Stimulated activated CD4-positive, alpha-beta T cell treated with anti-CD3 and anti-CD28 coated beads, Interleukin-4, amount 100 ng/mL, for 1 hour (primary cell): ENCODE measurements at places on chromosomes 16 and 17.

DNA sequence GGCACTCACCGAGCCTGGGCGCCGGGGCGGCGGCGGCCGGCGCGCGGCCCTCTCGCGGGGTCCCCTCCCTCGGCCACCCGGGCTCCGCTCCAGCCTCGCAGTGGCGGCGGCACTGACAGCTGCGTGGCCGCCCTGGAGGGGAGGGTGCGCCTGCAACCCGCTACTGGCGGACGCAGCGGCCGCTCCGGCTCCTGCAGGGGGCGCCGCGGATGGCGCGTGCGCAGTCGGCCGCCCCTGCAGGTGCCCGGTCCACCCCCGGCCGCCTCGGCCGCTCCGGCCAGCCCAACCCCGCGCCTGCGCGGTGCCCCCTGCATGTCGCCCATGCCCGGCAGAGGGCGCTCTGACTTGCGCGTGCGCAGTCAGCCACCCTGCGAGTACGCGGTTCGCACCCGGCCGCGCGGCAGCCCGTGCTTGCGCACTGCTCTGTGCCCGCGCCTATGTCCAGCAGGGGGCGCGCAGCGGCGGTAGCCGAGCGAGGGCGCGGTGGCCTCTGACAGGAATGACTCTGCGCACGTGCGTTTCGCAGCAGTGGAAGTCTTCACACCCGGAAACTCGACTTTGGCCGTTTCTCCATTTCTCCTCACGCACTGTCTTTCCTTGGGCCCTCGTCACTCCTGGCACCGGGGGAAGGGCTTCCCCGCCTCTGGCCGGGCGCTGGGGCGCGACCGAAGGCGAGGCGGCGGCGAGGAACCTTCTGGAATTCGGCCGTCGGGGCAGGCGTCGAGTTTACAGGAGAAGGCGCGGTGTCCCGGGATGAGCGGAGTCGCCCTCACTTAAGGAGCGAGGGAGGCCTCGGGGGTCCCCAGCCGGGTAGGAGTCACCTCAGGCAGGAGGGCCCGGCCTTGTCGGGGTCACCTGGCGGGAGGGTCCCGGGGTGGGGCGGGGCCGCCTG lies at the start of gene ABCA3:
ABCA3 (minus strand) TSS at position 165 of the 892 bp plus-strand sequence. CDS start 14,262 bp downstream, outside the sequence.
- peak; percentile 95 for DNase-seq

DNA sequence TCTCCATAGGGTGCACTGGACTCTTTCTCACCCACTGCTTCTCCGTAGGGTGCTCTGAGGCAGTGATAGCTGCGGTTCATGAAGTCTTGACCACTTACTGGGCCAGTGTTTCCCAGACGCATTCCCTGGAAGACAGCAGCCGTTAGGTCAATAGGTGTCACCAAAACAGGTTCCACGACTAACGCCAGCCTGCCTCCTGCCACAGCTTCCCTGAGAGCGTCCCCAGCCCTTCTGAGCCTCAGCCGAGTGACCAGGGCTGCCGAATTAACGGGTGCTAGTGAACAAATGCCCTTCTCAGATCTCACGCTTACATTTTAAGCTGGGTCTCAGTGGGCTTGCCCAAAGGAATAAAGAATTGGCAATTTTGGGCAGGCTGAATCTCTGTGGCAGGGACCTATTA lies 188.7 kb upstream of the TNRC6C start:
- DNase-seq = no peak

GRCh38 chr17:13576661-13577526 lies 24.8 kb downstream of the HS3ST3A1 start:
- no peak for DNase-seq

DNA sequence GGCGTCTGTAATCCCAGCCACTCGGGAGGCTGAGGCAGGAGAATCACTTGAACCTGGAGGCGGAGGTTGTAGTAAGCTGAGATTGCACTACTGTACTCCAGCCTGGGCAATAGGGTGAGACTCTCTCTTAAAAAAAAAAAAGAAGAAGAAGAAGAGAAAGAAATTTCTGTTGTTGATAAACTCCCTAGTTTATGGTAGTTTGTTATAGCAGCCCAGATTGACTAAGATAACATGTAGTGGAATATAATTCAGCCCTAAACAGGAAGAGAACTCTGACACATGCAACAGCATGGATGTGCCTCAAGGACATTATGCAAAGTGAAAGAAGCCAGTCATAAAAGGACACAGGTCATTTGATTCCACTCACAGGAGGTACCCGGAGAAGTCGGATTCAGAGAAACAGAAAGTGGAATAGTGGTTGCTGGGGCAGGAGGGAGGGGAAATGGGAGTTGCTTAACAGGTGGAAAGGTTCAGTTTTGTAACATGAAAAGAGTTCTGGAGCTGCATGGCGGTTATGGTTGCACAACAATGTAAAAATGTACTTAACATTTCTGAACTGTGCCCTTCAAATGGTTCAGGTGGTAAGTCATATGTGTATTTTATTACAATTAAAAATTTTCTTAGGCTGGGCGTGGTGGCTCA lies 26.0 kb upstream of the PRM1 start:
- no peak for DNase-seq

DNA sequence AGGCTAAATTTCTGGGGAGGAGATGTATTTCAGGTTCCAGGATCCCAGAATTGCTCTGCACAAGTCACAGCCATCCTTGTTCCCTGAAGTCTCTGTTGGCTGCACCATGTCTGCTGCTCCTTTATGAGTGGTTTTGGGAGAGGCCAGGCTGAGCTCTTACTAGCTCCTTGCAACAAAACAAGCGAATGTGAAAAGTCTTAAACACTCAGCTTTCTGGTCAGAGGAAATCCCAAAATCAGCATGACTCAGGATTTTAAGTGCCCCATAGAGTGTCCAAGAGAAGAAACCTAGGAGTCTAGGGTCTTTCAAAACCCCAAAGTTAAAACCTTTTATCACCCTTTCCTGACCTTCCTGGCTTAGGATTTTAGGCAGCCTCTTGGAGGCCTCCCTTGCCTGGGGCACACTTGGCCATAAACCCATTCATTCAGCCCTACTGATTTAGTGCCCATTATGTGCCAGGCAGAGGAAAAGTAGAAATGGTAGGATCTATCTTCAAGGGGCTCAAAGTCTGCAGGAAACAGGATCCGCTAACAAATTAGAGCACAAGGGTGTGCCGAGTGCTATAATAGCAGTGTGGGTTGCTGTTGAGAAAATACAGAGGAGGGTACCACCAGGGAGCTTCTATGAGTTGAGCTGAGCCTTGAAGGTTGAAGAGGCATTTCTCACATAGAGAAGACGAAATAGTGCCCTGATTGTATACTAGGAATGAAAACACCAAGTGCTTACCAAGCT lies 36.9 kb downstream of the SOST start:
- no peak for DNase-seq

DNA sequence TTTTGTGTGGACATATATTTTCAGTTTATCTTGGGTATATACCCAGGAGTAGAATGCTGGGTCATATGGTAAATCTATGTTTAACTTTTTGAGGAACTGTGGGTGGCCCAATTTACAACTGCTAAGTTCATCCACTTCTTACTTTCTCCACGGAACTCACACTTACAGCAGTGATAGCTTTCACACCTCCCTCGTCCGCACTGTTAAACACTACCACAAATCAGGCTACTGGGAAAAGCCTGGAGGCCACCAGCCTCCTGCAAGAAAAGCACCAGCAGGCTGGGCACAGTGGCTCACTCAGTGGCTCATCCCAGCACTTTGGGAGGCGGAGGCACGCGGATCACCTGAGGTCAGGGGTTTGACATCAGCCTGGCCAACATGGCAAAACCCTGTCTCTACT lies 14.7 kb upstream of the ZG16 start:
- DNase-seq = no peak

DNA sequence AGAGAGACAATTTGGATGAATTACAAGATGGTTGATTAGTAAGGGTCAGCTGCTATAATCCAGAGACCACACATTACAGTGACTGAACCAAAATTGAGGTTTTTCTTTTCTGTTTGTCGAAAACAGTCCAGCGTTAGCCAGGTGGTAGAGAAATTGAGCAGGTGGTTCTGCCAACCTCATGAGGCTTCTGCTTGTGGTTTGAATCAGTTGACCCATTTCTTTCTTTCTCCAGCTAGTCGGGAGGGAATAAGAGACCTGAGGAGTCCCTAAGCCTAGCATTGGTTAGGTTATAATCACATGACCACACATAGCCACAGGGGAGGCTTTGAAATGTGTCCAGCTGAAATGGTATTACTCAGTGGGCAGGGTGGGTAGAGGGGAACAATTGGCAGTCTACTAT lies 504.6 kb downstream of the HS3ST4 start:
- DNase-seq = no peak

DNA sequence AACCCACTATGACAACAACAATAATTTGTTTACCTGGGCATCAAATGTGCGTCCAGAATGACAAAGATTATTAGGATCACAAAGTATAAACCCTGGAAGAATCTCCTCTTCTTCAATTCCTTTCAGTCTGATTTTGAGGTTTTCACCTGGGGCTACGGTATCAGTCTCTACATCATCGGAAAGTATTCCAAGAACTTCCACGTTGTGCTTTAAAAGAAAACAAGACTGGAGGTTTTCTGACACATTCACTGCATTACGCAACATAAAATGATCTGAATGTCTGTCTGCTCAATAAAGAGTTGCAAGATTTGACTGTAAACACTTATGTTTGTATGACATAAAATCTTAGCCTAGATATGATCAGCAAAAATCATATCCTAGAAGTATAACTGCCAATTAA lies 26.0 kb upstream of the RSL1D1 start:
- no peak for DNase-seq

- DNase-seq = no peak
Observed at GRCh38 chr17:13596241-13596923, 5.3 kb downstream of the HS3ST3A1 start.

- DNase-seq = no peak
Observed at GRCh38 chr17:44464037-44464436, 39.2 kb downstream of the GPATCH8 start.

- no peak for DNase-seq
Observed at GRCh38 chr16:337975-338575, 14.4 kb downstream of the AXIN1 start.

GRCh38 chr17:36213695-36214094 lies 2.8 kb downstream of the CCL4L2 start:
- no peak for DNase-seq

DNA sequence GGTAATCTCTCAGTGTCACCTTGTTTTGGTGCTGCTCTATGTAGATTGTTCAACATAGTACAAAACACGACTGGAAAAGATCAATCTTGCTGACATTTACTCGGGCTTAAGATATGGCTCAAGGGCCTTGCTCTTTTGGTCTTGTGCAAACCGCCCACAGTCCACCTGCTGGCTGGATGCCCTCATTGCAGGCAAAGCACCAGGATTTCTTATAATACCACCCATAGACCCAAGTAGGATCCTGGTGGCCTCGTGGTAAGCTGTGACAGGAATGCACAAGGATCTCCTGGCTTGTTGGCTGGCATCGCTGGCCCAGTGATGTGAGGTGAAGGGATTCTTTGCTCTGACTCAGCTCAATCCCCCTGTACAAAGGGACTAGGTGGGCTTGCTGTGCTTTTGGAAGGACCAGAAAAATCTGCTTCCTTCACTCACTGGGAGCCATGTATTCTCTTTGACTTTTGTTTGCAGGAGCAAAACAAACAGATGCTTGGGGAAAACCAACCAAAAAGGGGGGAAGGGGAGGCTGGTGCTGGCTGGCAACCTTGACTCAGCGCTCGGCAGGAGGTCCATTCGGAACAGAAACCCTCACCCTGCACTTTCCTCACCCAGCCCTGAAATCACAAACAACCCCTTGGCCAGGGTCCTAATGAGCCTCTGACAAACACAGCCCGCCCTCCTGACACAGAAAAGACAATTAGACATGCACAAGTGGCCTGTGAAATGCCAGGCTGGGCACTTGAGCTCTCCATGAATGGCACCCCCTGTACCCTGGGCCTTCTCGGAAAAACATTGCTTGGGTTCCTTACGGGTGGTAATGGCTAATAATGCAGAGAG lies 36.6 kb upstream of the MED9 start:
- DNase-seq = peak; percentile 74

DNA sequence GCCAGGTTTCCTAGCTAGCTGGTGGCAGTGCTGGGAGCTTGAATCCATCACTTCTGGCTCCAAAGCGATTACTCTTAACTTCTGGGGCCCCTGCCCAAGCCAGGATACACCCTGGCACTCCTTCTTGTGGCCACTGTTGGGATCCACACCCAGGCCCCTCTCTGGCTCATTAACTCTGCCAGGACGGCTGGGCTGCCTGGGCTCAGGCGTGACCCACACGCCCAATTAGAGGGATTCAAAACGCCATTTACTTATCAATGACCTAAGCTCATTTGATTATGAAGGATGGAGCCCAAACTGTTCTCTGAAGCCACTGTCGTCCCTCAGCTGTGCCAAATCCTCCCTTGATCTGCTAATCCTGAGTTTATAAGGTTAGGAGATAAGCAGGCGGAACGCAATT lies 79.7 kb upstream of the BRD7 start:
- no peak for DNase-seq

- no peak for DNase-seq
Observed at GRCh38 chr17:4777969-4778760, 6.5 kb downstream of the TM4SF5 start.

DNA sequence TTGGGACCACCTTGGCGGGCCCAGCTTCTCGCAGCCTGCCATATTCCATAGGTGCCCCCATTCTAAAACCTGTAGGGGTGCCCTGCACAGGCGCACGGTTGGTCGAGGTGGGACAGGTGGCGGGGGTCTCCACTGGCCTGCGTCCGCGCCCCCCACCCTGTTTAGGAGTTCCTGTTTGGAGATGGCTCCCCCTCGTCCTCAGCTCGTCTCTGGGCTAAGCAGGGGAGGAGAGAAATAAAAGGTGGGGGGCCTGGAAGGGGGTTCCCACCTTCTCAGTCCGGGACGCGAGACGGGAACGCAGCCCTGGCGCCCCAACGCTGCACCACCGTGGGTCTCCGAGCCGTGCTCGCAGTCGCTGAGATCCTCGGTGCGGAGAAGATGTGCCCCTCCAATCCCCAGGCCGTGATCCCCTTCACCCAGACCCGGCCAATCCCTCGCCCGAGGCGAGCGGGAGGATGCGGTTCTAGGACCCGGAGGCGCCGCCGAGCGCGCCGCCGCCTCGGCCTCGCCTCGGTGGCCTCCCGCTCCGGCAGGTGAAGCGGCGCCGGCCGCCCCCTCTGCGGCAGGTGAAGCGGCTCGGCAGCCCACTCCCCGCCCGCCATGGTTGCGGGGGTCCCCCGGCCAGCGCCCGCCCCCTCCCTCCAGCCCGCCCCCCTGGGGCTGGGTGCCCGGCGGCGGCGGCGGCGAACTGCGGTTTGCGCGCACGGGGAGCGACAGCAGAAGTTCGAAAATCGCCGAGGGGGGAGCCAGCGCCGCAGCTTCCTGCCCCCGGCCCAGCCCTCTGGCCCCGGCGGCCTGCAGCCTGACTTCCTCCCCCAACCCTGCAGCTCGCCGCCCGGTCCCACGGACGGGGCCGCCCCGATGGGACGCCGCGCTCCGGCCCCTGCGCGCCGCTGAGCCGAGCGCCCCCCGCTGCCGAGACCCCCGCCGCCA lies at the start of gene FMNL1:
FMNL1 (plus strand) TSS at position 805 of the 933 bp plus-strand sequence. CDS start 240 bp downstream, outside the sequence.
- DNase-seq = peak; percentile 64

- no peak for DNase-seq
Observed at GRCh38 chr17:70071620-70072019, 3.4 kb upstream of the KCNJ16 start.
